LNCaP clone FGC (cell line): ENCODE measurements at places on chromosomes 7 and 10.

- DNase-seq, result no peak
Observed at GRCh38 chr7:39321245-39321644, 245.0 kb upstream of the YAE1 start.

GRCh38 chr7:102814025-102814471 is 65.2 kb downstream of the FAM185A start:
- DNase-seq, result no peak

DNA sequence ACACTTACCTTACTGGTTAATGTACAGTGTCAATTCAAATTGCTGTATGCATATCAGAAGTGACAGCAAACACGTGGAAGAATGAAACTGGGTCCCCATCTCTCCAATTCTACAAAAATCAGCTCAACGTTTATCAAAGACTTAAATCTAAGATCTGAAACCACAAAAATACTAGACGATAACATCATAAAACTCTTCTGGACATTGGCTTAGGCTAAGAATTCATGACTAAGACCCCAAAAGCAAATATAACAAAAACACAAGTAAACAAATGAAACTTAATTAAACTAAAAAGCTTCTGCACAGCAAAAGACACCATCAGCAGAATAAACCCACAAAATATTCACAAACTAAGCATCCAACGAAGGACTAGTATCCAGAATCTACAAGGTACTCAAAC is 35.9 kb upstream of the PFKP start:
- DNase-seq, result no peak

- no peak for DNase-seq
Observed at GRCh38 chr7:155763691-155764437, 48.4 kb downstream of the SHH start.

DNA sequence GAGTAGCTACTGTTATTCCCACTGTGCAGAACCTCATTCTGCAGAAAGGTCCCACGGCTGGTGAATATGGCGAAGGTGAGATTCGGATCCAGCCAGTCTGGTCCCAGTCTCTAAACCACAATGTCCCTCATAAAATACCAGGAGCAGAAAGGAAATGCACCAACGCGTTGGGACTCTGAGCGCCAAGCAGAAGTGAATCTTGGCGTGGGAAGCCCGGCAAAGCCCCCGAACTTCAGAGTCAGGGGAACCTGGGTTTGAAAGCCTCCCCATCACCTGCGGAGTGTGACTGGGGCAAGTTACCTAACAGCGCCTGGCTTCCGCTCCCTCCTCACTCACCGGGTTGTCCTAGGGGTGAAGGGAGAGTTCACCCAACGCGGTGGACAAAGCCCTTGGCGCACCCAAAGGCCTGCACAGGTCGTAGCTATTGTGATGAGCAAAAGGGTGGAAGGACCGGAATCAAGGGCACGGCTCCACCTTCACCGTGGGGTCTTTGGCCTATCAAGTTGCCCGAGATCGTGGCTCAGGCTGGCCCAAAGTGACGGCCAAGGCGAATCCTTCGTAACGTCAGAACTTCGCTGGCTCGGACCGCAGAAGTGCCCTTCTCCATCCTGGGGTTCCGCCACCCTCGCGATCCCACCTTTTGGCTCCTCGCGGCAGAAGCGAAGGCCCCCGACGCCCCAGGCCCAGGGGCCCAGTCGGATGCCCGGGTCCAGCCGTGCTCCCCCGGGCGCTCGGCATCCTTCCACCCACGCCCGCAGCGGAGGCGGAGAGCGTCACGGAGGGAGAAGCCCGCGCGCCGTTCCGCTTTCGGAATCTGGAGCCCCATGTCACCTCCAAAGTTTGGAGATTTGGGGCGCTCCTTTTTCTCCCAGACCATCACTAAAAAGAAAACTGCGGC is 811 bp downstream of the RGS10 start:
- no peak for DNase-seq

- DNase-seq, result no peak
Observed at GRCh38 chr10:132606536-132607316, 69.1 kb downstream of the INPP5A start.

- no peak for DNase-seq
Observed at GRCh38 chr10:71077796-71078453, 134.4 kb upstream of the UNC5B start.

DNA sequence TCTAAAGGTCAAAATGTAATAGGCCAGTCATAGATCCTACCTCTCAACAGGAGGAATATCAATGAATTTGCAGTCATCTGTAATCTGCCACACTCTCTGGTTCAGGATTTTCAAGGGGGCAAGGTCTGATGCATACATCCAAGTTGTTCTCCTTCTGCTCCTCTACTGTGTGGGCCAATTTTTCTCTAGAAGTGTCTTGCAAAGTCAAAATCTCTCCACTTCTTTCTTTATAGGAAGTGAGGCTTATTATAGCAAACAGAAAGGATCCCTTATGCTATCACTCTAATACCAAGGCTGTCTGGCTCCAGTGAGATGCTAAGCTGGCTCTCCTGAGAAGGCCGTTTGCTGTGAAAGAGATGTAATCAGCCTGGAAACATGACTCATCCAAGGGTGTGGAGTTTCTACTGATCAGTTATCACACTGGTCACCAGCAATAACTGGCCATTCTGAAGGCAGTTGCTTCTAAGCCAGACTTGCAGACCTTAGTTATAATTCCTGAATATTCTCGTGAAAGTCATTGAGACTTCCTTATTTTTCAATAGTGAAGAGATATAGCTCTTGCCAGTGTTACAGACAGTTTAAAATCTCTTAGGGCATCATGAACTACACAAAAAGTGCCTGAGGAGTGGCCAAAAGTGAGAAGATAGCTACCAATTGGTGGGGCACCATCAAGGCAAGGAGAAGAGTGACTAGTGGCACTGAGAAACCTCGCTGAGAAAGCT is 43.2 kb upstream of the LRGUK start:
- DNase-seq, result no peak

- DNase-seq, result no peak
Observed at GRCh38 chr10:48466611-48467240, 138.1 kb downstream of the ARHGAP22 start.

DNA sequence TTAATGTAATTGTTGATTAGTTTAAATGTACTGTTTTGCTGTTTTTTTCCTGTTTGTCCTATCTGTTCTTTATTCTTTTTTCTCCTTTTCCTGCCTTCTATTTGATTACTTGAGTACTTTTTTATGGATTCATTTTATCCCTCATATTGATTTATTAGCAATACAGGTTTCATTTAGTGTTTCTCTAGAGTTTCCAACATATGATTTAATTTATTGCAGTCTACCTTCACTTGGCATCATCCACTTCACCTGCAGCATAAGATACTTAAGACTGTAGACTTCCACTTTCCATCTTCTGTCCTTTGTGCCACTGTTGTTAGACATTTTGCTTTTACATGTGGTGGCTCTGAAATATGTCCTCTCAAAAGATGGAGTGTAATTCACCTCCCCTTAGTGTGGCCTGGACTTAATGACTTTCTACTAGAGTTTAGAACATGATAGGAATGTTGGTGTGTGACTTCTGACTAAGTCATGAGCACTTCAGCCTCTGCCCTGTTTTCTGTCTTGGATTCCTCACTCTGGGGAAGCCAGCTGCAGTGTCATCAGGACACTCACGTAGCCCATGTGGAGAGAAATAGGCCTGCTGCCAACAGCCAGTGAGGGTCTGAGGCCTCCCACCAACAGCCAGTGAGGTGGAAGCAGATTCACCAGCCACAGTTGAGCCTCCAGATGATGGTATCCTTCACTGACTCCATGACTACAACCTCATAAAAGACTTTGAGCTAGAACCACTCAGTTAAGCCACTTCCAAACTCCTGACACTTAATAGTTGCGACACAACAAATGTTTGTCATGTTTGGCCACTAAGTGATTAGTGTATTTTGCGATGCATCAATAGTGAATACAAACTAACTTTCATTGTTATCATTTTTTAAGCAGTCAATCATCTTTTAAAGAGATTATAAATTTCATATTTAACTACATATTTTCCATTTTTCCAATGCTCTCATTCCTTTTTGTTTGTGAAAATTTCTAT is 643.5 kb upstream of the DPP6 start:
- DNase-seq, result no peak

DNA sequence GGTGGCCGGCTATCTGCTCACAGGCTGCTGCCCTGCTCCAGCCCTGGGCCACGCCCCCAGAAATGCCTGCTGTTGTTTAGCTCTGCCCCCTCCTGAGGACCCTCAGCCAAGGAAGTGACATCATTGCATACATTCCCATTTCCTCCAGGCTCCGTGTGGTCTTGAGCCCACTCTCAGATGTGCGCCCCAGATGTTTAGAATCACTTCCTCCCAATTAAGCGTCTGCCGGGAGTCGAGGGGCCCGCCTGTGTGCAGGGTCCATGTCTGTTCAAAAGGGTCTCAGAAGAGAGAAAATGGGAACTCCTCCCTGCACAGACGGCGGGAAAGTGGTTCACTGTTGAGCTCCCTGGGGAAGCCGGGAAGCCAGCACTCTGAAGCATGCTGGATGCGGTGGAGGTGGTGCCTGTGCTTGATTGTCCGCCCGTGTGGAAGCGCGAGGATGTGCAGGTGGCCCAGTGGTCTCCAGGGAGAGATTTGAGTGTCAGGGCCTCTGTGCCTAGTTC is 116.9 kb upstream of the PPIF start:
- DNase-seq, result no peak

DNA sequence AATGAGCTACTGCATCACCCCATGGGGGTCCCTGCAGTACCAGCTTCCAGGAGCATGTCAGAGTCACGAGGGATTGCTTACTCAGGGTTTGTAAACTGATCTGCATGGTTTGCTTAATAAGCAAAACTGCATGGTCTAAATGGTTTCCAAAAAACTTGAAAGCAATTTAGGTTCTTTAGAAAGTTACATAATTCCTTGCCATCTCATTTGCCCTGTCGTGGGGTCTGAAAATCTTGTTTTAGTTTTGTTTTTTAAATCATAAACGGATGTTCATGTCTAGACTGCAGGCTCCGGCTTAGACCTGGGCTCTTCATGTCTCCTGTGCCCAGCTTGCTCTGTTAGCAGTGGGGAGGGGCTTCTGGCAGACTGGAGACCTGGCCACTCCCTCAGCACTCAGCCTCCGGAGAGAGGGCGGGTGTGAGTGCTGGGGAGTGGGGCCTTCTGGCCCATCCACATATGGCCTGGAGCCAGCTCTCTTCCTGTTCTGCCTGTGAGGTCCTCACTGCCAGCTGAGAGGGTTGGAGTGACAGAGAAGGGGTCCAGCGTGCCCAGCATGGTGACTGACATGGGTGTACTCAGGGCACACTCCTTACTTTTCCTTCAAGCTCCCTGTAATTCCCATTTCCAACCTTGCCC is 17.5 kb downstream of the PRF1 start:
- no peak for DNase-seq

DNA sequence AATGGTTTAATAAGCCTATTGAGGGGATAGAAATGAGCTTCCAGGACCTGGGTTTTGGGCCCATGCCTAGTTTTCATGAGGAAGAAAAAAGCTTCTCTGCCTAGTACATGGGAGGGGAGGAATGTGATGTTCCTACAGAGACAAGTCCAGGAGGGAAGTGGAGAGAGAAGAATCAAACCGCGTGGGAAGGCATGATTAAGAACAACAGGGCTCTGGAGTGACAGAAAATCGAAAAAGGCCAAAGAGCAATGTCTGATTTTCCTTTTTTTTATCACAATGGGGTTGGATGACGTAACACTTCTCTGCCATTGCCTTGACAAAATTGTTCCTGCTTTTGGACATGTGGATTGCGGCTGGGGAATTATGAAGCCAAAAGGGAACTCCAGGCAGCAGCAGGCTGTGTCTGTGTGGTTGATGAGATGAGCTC is 258.6 kb downstream of the CXCL12 start:
- DNase-seq, result no peak

DNA sequence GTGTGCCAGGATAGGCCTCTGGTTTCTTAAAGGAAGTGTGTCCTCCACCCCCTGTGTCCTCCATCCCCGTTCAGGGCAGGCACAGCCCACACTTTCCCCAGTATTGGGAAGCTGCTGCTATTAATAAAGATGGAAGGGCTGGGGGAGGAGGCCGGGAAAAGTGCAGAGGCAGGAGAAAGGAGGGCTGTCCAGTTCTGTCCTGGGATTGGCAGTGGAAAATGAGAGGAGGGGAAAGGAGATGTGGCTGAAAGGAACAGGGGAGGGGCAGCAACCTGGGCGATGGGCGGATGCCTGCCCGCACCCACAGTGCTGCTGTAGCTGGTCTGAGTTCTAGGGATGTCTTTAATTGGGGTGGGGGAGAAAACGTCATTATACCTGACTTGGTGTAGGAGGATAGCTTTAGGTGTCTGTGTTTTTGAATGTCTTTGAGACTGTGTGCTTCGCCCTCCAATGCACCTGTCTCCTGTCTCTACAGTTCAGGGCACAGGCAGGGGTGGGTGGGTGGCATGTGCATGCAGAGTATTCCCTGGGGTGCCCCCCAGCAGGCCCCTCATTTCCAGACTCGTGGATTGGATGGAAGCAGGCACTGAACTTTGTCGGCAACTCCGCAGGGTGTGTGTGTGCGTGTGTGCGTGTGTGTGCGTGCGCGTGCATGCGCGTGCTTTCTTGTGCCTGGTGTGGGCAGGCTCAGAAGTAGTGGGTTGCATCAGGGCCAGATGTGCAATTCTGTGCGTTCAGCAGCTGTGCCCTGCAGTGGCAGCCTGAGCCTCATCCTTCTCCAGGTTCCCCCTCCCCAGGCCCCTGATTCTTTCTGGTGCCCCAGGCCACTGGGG is 2.5 kb downstream of the TRIM8 start:
- no peak for DNase-seq

- DNase-seq, result peak; percentile 42
Observed at GRCh38 chr10:50224330-50224952, 26.9 kb downstream of the ASAH2 start.

DNA sequence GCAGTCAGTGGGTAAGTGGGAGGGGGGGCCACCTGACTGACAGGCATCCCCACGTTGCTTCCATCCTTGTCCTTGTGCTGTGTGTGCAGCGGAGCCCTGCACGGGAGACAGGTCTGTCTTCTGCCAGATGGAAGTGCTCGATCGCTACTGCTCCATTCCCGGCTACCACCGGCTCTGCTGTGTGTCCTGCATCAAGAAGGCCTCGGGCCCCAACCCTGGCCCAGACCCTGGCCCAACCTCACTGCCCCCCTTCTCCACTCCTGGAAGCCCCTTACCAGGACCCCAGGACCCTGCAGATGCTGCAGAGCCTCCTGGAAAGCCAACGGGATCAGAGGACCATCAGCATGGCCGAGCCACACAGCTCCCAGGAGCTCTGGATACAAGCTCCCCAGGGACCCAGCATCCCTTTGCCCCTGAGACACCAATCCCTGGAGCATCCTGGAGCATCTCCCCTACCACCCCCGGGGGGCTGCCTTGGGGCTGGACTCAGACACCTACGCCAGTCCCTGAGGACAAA is 24.8 kb downstream of the TBATA start:
- no peak for DNase-seq
